ENCODE measurements at places on chromosomes 2 and 18.

DNA sequence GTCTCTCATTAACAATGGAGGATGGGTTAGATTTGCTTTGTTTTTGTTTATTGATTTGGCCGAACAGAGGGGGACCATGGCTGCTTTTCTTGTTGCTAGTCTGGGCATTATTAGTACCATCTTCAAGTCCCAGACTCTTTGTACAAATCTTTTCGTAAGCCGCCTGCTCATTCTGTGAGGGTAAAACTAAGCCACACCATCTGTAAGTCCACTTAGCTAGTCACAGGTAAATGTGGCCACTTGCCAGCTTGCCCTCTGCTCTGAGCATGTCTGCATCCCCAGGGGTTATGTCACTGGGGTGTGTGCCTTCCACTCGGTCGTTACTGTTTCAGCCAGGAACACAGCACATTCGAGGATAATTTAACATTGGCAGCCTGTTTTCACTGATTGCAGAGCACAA lies 85.6 kb downstream of the SMIM21 start:
- DNase-seq, result no peak

DNA sequence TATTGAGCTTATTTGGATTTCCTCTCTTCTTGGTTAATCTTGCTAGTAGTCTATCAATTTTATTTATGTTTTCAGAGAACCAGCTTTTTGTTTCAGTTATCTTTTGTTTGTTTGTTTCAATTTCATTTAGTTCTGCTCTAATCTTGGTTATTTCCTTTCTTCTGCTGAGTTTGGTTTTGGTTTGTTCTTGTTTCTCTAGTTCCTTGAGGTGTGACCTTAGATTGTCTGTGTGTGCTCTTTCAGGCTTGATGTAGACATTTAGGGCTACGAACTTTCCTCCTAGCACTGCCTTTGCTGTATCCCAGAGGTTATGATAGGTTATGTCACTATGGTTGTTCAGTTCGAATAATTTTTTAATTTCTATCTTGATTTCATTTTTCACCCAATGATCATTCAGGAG lies 141.6 kb downstream of the ZNF236 start:
- DNase-seq, result no peak

- DNase-seq, result peak; percentile 89
These were observed at the start of gene ARMC9 for GRCh38 chr2:231198291-231199173. Gene ARMC9 (plus strand): TSS chr2:231198631. CDS start chr2:231206239, 7,608 bp downstream.

DNA sequence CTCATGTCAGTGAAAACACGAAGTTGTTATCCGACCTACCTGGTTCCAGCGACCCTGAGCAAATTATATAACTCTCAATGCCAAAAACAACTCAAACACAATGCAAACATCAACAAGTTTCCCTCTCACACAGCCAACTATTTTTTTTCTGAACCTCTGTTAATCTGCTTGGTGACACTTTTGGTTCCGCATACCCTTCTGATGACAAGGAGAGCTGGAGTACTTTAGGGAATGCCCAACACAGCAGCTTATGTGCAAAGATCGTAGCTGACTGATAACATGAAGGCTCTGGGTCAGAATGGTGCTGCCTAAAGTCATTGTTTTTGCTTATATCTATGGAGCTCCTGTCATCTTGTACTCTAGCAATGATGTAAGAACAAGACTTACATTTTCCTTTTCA lies 72.7 kb upstream of the CCDC68 start:
- DNase-seq, result peak; percentile 36

GRCh38 chr2:120564213-120565094 lies 171.2 kb upstream of the GLI2 start:
- DNase-seq, result peak; percentile 85

DNA sequence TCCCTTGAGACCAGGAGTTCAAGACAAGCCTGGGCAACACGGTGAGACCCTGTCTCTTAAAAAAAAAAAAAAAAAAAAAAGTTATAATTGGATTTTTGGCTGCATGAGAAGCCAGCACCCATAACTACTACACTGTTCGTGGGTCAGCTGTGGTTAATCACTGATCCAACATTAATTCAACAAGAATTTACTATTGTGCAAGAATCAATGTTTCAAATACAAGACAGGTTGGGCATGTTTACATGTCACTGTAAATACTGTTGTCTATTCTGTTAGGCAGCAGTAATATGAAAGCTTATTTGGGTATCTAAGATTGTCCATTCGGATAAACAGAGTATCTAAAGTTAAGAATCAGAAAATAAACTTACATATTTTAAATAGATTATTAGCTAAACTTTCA lies 62.3 kb downstream of the ESCO1 start:
- DNase-seq, result no peak

GRCh38 chr18:66971960-66972359 lies 368.1 kb upstream of the CDH19 start:
- DNase-seq, result peak; percentile 78

GRCh38 chr2:61966087-61966727 lies 60.7 kb downstream of the COMMD1 start:
- no peak for DNase-seq

- DNase-seq, result peak; percentile 58
These were observed 52.9 kb upstream of the XDH start for GRCh38 chr2:31467426-31467825.

DNA sequence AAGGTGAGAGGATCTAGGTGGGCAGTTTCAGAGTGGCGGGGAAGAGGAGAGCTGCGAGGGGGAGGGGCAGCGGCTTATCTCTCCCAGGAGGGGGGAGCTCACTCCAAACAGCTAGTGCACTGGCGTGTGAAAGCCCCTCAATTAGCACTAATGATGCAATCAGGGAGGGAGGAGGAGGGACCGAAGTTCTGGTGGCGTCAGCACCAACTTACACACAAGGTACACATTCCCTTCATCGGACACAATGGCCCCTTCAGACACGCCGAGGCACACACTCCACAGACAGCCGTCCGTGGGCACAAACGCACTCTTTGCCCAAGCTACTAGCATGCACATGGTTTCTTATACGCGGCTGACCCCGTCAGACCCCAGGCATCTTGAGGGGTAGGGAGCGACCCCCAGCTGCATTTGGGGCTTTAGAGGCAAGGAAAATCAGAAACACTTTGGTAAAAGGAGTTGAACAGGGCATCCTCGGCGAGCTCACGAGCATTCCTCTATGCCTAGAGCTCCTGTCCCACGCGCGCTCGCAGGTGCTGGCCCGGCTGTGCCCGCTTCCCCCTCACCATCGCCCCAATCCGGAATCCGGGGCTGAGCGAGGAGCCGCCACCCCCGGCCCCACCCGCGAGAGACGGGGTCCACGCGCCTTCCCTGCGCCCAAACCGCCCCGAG lies 868 bp upstream of the PKDCC start:
- DNase-seq, result peak; percentile 49

DNA sequence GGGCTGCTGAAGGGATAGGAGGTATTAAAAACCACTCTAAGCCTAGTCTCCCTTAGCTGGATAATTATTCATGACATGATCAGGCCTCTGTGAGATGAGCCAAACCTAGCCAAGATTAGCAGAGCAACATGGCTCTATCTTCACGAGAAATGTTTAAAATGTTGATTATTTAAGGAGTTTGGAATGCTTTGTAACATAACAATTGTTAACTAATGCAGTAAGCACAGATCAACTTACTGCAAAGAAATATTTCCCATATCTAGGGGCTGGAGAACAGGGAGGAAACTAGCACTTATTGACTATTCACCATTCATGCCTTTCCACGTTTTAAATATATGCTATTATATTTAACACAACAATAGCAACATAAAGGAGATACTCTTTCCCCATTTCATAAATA lies 833.7 kb upstream of the CHAC2 start:
- DNase-seq, result no peak

DNA sequence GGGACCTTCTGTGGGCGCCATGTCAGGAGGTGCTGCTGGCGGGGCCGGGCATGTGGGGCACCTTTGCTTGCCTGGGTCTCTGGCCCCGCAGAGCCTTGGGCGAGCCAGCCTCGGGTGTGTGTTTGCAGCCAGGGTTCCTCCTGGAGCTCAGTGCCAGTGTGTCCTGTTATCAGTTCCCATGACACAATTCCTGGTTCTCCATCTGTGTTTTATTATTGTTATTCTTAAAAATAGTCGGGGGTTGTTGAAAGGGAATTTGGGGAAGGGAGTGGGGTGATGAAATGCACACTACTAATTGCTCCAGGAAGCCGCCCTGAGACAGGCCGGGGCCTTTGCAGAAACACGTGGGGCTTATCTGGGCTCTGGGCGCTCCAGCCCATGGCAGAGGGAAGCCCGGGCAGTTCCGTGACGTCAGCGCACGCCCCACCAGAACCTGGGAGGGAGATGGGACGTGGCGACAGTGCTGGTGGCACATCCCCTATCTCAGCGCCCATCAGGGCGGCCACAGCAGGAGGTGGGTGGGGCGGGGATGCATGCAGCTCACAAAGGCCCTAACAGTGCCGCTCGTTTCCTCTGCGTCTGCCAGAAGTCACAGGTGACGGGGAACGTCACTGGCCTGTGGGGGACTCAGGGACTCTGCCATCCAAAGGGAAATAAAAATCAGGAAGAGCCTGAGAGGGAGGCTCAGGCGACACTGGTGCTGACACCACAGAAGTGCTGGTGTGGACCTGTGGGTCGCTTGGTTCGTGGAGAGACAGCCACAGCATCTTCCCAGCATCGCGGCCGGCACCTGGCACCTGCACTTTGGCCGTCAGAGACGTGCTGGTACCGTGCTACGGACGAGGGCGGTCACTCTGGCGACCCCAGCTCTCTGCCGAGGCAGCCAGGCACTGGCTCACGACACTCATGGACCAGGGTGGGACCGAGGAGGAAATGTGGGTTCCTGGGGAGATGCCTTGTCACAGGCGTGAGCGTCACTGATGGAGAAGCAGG lies 131.0 kb downstream of the NFATC1 start:
- no peak for DNase-seq

All from DMS53 (cell line).